ENCODE measurements at places on chromosomes 4 and X. TPM values are rescaled to one million over a fixed set of nuclear protein-coding genes. Genes with fewer than 3 reads are reported as not detected.

The CYTL1 gene
- total RNA-seq: 15.2 TPM

The SPOCK3 gene
- total RNA-seq: not detected

The ING2 gene
- total RNA-seq: 10.0 TPM

The SLC25A53 gene
- 8.2 TPM for total RNA-seq

GRCh38 chr4:157700898-157701694 lies 471.7 kb downstream of the GASK1B start:
- DNase-seq: no peak

DNA sequence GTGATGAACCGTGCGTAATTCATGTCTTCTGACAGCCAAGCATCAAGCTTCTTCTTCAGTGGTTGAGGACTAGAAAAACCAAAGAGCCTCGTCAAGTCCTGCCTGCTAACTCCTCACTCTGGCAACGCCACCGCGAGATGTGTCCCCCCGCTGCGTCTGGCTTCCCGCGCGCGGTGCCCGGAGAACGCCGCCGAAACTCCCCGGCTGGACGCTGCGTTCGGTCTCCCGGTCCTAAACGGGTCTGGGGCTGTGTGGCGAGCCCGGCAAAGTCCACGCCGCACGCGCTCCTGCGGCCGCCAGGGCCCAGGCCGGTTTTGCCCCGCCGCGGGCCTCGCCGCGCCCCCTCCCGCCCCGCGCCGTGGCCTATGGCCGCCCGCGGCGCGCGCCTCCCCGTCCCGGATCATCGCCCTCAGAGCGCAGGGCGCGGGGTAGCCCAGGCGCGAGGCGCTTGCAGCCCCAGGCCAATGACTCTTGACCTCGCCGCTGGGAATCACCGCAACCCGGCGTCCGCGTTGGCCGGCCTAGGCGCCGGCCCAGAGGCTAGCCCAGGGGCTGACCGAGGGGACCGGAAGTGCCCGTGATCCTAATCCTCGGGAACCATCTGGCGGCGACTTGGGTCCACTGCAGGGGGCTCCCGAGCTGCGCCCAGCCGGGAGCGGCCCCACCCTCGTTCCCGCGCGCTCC lies at the start of gene AADAT:
Gene AADAT (minus strand): TSS at position 289 of the 684 bp plus-strand sequence. CDS start 266 bp downstream, at position 23.
- peak; percentile 74 for DNase-seq

DNA sequence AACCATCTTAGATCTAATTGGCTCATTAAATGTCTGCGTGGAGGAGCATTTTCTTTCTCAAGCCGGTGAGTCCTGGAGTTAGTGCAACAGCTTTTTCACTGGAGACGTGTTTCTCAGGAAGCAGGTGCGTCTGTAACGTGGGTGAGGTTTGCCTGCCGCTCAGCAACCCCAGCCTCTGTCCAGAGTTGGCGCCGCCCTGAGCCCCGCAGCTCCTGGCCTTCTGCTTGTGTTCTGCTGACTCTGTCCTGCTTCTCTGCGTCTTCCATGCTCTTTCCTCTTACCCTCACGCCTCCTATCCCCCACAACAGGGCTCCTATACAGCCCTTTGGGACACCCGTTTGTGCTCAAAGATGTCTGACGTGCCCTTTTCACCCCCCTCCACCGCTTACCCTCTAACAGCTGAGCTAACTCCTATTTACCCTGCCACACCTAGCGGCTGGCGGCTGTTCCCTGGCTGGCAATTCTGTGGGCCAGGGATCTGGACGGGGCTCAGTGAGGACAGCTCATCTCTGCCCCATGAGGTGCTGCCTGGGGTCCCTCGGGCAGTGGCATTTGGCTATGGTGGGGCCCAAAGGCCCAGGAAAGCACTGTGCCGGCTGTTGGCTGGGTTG lies 18.8 kb downstream of the DOK7 start:
- no peak for DNase-seq

DNA sequence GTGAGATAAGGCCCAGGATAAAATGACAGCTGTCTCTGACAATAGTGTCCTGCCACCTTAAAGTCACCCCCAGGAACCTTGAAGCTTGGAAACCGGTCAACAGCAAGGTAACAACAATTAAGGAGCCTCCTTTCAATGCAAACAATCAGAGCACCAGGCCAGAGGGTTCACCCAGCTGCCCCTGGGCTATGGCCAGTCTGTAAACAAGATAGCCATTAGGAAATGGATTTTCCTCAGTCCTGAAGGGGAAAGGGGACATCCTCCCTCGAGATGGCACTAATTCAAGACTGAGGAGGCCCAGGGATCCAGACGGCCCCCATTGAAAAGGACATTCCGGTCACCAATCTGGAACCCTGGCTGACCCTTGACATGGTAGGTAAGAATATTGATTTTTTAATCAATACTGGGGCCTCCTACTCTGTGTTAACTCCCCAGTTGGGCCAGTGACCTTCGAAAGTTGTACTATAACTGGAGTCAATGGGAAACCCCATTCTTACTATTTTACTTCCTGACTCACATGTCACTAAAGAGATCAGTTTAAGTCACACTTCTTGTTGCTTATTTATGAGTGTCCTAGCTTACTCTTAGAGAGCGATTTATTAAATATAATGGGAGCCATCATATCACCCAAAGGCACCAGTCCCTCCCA lies 61.7 kb upstream of the CT45A1 start:
- no peak for DNase-seq

- no peak for DNase-seq
Measured at GRCh38 chr4:106247600-106247999, 68.4 kb downstream of the TBCK start.

- no peak for DNase-seq
Measured at GRCh38 chrX:9610771-9611392, 146.0 kb downstream of the TBL1X start.
